Brain (organoid and tissue), 16 donors: ENCODE measurements at places on chromosomes 2 and 18.

DNA sequence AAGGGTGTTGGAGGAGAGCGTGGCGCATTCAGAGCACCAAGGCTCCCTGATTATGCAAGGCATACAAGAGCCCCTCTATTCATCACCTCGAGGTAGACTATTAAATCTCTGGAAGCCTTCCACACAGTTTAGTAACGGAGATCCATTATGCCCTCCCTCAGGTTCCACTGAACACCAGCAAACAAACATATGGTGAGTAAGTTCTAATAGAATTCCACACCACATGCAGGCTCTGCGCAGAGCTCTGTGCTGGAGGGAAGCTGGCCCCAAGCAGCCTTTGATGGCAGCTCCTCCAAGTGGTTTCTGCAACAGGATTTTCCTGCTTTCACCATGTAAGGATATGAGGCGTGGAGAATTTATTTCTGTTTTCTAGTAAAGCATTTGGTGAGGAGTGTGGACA lies 238.6 kb downstream of the C1D start:
- DNase-seq: peak; percentile 8

- no peak for DNase-seq
Observed at GRCh38 chr2:37997629-37998028, 72.5 kb downstream of the RMDN2 start.

DNA sequence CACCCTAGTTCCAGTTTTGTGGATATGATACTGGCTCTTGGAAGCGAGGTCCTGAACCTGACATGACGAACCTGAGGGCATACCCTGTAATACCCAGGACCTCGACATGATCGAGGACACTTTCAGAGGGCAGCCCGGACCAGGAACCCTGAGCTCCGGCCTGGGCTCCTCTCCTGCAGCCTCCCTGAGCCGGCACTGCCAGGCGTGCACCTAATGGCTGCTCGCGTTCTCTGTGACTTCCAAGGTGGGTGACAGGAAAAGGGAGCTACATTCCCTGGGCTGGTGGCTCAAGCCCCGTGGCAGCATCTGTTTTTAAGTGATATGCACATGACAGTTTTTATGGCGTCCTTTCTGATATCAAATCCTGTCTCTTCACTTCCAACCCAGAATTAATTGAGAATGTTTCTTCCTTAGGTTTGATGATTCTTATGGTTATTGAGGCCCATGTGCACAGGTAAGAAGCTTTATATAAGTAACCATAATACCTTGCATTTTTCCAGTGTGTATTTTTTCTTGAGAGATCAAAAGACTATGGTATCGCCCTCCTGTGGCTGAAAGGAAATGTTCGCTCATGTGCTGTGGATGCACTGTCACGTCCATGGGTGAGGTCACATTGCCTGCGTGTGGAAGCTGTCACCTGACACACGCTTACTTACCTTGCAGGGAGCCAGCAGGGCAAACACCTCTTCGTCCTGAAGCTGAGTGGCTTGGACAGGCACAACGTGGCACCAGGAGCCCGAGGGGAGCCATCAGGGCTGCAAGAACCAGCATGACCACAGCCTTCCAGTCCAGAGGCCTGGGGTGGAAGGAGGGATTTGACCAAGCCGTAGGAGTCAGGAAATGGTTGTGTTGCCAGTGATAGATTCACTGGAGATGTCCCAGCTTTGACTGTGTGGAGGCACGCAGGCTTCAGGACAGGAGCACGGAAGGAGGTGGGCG lies 367.4 kb upstream of the MYT1L start:
- DNase-seq: peak; percentile 50

- DNase-seq: no peak
Observed at GRCh38 chr18:31695989-31696388, 11.6 kb upstream of the B4GALT6 start.

DNA sequence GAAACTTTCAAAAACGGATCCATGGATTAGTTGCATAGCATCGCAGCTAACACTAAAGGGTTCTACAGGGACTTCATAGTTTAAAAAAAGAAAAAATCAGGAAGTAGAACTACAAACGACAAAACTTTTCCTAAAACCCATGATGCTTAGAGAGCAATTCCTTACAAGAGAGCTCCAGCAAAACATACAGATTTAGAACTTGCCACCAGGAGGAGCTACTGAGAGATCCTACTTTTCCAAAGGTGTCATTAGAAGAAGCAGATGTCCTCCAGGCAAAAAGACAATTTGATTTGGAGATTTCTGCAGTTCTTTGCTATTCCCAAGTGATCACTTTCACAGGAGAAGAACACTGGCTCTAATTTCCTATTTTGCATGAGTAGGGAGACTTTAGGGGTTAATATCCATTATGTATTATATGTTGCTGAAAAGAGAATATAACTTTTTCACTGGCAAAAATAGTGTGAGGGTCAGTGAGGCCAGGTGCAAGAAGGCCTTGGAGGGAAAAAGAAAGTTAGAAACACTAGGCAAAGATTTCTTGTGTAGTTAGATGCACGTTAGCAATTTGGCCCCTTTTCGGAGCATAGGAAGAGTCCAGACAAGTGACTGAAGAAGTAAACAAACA lies 436.2 kb downstream of the SUCLG1 start:
- DNase-seq: peak; percentile 74

DNA sequence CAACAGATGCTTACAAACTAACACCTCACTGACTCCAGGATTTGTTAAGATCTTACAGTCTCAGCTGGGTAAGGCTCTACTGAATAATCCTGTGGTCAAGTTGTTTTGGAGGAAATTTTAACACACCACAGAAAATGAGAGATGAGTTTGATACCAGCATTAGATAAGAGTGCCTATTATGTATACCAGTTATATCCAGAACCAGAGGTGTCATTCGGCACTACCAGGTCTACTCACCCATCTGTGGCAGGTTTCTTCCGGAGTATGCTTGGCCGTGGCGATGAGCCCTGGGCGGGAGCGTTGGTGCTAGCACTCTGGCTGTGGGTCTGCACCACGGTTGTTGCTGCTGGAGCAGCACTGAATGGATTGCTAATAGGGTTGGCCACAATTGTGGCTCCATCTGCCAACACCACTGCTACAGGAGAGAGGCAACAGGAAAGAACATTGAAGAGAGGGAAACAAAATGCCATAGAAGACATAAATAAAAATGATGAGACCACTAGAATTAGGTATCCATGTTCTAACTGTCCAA lies 41.2 kb downstream of the SAP130 start:
- no peak for DNase-seq

- no peak for DNase-seq
Observed at GRCh38 chr2:231644426-231644825, 51.8 kb downstream of the TEX44 start.

- DNase-seq: no peak
Observed at GRCh38 chr2:37852585-37853014, 72.5 kb upstream of the RMDN2 start.

GRCh38 chr2:23509596-23510292 lies 124.8 kb downstream of the KLHL29 start:
- DNase-seq: no peak

- DNase-seq: no peak
Observed at GRCh38 chr18:10702206-10702605, 176.4 kb downstream of the NAPG start.
